ENCODE measurements at places on chromosomes 5 and 9. TPM values are rescaled to one million over a fixed set of nuclear protein-coding genes. Genes with fewer than 3 reads are reported as not detected.

ACTBL2 gene
- 0.54 TPM for total RNA-seq

HAVCR1 gene
- not detected for total RNA-seq

CYLC2 gene
- not detected for total RNA-seq

NEUROG1 gene
- not detected for total RNA-seq

MINAR2 gene
- not detected for total RNA-seq

TAF11L10 gene
- total RNA-seq = not detected

TMC1 gene
- not detected for total RNA-seq

Measured in cardiac atrium fibroblast (primary cell).